CD4-positive, alpha-beta T cell treated with Interferon alpha-2 for 1 hour (primary cell): ENCODE measurements at places on chromosomes 11 and 22.

- DNase-seq: no peak
Measured at GRCh38 chr11:44597358-44598012, 32.0 kb downstream of the CD82 start.

DNA sequence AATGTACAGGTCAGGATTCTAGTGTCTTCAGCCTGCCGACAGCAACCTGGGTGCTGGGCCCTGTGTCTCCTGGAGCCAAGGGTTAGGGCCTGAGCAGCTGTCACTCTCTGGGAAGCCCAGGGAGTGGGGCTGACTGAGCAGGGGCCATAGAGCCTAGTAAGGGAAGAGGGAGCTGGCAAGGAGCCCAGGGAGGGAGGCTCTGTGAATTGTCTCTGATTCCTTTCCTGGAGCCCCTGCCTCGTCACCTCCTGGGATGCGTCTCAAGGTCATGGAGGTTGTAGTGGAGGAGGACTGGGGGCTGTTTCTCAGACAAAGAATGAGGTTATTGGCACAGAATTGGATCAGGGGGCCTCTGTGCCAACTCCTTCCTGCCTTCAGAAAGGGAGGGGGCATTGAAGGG, 11.8 kb downstream of the SOX10 start:
- no peak for DNase-seq

- no peak for DNase-seq
Measured at GRCh38 chr11:27528712-27529111, 22.1 kb upstream of the LIN7C start.

DNA sequence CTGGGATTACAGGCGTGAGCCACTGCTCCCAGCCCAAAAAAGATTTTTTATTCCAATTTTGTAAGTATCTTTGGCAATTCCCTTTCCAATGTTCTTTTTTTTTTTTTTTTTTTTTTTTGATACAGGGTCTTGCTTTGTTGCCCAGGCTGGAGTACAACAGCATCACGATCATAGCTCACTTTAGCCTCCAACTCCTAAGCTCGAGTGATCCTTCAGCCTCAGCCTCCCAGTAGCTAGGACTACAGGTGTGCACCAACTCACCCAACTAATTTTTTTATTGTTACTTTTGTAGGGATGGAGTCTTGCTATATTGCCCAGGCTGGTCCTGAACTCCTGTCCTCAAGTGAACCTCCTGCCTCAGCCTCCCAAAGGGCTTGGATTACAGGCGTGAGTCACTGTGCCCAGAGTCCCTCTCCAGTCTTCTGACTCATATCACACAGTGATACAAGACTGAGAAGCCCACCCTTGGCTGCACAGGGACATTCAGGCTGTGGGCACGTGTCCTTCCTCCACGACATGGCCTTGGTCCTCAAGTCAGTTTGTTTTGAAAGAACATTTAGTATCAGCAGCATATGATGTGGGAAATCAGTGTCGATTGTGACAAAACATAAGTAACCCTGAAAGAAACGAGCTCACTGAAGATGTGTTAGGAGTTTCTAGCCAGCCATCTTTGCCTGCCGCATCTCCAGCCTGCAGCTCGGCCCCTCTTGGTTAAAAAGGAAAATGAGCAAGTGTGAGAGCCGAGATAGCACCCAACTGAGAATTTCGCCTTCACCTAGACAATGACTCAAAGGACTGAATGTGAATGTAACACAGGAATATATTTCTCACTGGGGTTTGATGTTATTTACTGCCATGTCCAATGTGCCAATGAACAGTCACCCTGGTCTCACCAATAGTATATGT, 175.5 kb downstream of the MN1 start:
- no peak for DNase-seq

DNA sequence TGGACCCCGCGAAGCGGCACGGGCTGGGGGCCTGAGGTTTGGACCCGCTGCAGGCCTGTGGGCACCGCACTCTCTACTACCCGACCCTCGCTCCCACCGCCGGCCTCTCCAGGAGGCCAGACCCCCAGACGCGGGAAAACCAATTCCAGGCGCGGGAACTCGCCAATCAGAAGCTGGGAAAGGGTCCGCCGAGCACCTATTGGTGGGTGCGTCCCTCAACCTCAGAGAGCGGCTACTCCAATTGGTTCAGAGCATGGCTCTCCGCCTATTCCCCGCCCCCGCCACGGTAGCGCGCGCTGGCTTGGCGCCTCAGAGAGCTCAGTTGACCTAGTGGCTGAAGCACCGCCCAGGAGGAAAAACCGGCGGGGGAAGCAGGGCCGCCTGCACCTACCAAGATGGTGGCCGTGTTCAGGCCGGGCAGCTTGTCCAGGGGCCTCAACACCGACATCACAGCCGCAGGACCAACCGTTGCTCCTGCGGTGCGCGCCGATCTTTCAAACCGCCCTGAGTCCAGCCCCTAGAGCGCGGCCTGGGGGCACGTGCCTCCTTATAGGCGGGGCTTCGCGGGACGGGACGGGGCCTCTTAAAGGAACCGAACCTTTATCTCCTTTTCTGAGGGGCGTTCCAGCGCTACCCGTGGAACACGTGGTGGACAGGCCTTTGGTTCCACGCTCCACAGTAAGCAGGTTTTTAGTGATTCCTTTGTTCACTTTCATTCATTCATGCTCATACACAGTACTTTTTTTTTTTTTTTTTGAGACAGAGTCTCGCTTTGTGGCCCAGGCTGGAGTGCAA, at the start of gene CENPM:
TSS of gene CENPM (minus strand) at position 524 of the 795 bp plus-strand sequence. CDS start at position 448, 76 bp downstream.
- DNase-seq: peak; percentile 88

DNA sequence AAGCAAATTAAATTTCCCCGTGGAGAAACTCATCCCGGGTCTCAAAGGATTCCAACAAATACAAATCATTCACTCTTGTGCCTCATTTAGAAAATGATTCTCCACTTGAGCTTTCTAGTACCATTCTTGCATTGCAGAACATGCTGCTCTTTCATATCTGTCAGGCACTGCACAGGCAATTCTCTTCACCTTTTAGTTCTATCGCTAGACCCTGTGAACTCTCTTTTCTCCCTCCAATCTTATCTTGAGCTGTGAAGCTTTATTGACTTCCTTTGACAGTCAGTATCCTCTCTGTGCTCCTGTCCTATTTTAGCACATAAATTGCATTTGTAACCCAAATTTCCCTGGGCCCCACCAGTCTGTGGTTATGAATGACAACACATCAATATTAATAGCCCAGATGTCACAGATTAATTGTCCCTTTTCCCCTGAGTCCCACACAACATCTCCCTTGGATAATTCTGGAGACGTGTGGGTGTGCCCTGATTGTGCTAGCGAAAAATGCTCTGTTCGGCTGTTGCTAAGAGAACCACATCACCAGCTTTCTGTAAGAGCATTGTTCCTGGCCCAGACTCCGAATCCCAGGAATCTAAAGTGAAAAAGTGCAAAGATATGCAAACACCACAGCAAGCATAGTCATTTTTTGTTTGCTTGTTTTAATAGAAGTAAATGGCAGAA, 22.4 kb upstream of the SC5D start:
- no peak for DNase-seq

- no peak for DNase-seq
Measured at GRCh38 chr11:95516786-95517185, 272.8 kb downstream of the FAM76B start.

- no peak for DNase-seq
Measured at GRCh38 chr11:34425867-34426266, 12.9 kb upstream of the CAT start.

DNA sequence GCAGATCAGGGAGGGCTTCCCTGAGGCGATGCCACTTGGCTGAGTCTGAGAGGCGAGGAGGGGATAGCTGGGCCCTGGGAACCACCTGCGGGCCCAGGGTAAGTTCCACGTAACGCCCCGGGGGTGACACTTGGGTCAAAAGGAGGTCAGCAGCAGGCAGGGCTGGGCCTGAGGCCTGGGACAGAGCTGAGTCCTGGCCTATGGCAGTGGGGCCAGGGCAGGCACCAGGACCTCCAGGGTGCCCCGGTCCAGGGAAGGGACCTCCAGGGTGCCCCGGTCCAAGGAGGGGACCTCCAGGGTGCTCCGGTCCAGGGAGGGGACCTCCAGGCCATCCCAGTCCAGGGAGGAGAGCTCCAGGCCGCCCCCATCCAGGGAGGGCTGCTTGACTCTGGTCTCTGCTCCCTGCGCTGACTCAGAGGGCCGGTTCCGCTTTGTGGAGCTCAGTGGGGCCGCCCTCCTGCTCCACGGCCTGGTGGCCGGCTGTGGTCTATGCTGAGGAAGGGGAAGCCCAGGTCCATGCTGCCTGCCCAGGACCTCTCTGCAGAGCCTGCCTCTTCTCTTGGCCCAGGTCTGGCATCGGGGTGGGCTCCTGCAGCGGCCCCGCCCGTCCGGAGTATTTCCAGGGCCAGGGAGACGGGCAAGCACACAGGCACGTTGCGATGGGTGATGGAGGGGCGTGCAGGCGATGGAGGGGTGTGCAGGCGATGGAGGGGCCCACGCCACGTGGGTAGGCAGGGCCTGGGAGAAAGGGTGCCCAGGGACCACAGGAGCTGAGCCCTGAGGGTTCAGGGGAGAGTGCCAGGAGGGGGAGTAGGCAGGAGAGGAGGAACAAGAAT, 19.5 kb upstream of the WNT7B start:
- no peak for DNase-seq

- DNase-seq: peak; percentile 65
Measured at GRCh38 chr22:37633625-37634416, 5.6 kb upstream of the SH3BP1 start.

GRCh38 chr11:2817431-2817830, 68.1 kb downstream of the CDKN1C start:
- DNase-seq: no peak

DNA sequence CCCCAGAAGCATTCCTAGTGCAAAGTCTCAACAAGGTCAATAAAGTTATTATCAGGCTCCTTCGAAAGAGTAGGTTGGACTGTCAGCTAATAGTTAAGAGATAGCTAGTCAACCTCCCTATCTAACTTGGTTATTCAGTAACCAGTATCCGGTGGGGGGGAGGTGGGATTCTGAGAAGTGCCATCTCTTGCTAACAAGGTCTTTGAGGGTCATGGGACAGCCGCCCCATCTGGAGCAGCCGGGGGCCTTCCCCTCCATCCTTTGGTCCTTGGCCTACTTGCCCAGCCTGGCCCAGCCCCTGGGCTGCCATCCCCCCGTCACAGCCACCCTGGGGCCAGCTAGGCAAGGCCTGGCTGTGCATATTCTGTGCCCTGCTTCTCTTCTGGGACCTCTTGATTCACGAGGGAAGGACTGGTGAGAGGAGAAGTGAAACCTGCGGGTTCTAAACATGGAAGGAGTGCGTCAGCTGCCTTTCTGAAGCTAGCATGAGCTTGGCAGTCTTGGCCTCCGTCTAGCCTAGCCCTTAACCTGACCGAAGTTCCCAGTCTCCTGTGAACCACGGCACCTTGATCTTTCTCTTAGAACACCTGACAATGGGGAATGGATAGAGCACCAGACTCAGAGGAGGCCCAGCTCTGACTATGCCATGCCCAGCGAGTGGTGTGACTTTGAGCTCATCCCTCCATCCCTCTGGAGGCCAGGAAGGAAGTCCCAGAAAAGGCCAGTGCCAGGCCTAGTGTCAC, 9.3 kb downstream of the SLC37A2 start:
- peak; percentile 9 for DNase-seq

- no peak for DNase-seq
Measured at GRCh38 chr22:42364604-42365110, 67.5 kb downstream of the NFAM1 start.

DNA sequence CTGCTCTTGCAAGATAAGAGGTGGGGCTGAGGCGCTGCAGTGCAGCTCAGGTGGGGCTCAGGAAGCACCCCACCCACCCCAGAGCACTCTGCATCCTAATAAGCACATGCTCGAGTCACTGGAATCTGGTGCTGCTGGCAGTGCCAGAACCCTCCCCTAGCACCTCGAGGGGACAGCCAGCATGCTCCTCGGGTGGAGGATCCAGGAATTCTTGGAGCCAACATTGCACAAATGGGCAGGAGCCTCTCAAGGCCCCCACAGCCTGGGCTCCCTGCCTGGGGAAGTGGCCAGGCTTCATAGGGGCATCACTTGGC, 27.5 kb upstream of the CABP7 start:
- DNase-seq: no peak

GRCh38 chr11:113201054-113201818, 113.1 kb upstream of the TTC12 start:
- DNase-seq: no peak

DNA sequence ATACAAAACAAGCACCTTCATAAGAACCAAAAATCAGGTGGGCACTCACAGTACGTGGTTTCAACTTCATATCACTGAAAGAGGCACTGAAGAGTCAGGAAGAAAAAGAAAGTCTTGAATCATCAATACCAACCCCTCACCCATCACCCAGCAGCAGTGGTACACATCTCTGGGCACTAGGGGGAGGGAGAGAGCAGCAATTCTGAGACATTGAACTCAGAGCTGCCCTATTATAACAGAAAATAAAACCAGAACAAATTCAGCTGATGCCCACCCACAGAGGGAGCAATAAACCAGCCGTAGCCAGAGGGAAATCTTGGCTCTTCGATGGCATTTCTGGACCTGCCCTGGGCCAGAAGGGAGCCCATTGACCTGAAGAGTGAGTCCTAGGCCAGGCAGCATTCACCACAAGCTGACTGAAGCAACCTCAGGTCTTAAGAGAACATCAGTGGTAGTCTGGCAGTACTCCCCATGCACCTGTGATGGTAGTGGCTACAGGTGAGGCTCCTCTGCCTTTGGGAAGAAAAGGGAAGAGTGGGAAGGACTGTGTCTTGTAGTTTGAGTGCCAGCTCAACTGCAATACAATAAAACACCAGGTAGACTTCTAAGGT, 42.2 kb upstream of the FAM181B start:
- peak; percentile 35 for DNase-seq

DNA sequence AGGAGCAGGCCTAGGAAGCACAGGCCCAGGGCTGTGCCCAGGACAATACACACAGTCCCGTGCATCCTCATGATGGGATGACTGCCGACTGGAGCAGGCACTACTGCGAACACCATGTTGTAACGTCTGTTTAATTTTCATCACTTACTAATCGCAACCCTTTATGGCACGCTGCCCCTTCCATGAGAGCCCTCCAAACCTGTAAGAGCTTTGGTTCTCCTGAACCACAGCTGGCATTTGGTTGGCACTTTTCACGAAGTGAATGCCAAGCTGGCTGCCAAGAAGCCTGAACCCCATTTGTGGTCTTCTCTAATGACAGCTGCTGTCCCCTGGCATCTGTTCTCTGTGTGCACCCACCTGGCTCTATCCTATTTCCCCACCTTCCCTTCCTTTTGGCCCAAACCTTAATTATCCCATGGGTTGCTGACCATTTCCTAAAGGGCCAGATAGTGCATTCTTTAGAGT, 36.5 kb downstream of the APOL1 start:
- DNase-seq: no peak

DNA sequence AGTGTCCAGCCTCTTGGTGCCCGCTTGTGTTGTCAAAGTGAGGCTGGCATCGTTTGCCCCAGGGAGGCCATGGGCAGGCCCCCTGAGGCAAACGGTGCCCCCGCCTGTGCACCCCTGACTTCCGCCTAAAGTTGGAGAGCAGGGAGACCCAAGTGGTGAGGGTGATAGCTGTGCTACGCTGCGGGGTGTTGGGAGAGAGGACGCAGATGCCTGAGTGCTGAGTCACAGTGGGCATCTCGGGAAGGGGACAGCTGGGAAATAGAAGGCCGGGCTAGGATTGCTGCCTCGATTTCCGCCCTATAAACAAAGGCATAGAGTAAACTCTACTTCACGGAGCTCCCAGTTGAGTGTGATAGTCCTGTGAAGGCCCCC, 5.8 kb downstream of the GRIK4 start:
- no peak for DNase-seq

GRCh38 chr11:89381094-89381493, 110.1 kb downstream of the NOX4 start:
- DNase-seq: no peak

- DNase-seq: peak; percentile 75
Measured at GRCh38 chr11:124762105-124762623, at the start of gene ESAM. Gene ESAM (minus strand): TSS chr11:124762290. CDS start chr11:124762154, 136 bp downstream.
